ENCODE measurements at places on chromosomes 3 and 15. TPM values are rescaled to one million over a fixed set of nuclear protein-coding genes. Genes with fewer than 3 reads are reported as not detected.

Gene DNAH12
- 0.03 TPM for polyA plus RNA-seq

Gene PLA2G4B
- 0.31 TPM for polyA plus RNA-seq

Gene GPR156
- not detected for polyA plus RNA-seq

Gene ROPN1
- not detected for polyA plus RNA-seq

DNA sequence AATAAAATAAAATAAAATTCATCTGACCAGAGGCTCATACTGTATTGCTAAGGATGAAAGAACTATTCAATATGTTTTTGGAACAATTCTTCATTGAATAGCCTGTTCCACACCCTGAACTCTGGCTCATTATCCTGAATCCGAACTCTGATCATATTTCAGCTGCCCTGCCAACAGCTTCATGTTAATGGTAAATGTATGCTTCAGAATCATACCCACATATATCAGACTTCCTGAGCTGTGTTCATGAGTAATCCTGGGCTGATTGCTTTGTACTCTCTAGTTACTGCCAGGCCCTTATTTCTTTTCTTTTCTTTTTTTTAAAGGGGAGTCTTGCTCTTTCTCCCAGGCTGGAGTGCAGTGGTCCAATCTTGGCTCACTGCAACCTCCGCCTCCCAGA is 11.8 kb downstream of the INO80 start:
- H3K4me1 ChIP-seq, result no peaks in the 10 kb centered on the region
- no peak overlapping the region for H3K4me3 ChIP-seq
- no peaks in the 10 kb centered on the region for H3K27me3 ChIP-seq
- no peak overlapping the region for H3K27ac ChIP-seq
- DNase-seq, result no peak
- peaks cover 6% of the 10 kb centered on the region for H3K36me3 ChIP-seq

GRCh38 chr3:70832089-70832833 is 519.8 kb upstream of the MDFIC2 start:
- H3K4me1 ChIP-seq, result peaks cover 24% of the 10 kb centered on the region
- no peaks in the 10 kb centered on the region for H3K27me3 ChIP-seq
- H3K36me3 ChIP-seq, result no peaks in the 10 kb centered on the region
- DNase-seq, result no peak

- H3K4me1 ChIP-seq, result no peaks in the 10 kb centered on the region
- H3K4me3 ChIP-seq, result no peak overlapping the region
- no peak for DNase-seq
- H3K27me3 ChIP-seq, result peaks cover 14% of the 10 kb centered on the region
Measured at GRCh38 chr15:76328958-76329357, 7.6 kb upstream of the ISL2 start.

- no peak overlapping the region for H3K4me3 ChIP-seq
- H3K4me1 ChIP-seq, result peaks cover 30% of the 10 kb centered on the region
- no peak for DNase-seq
Measured at GRCh38 chr15:101188637-101189408, 63.0 kb downstream of the CHSY1 start.

GRCh38 chr3:158792709-158793108 is 9.1 kb upstream of the MFSD1 start:
- no peaks in the 10 kb centered on the region for H3K36me3 ChIP-seq
- H3K27me3 ChIP-seq, result no peaks in the 10 kb centered on the region
- H3K4me3 ChIP-seq, result no peak overlapping the region
- DNase-seq, result no peak

GRCh38 chr3:194658477-194659242 is 13.3 kb downstream of the LSG1 start:
- no peaks in the 10 kb centered on the region for H3K4me1 ChIP-seq
- H3K27ac ChIP-seq, result no peak overlapping the region
- no peaks in the 10 kb centered on the region for H3K27me3 ChIP-seq
- DNase-seq, result no peak
- H3K4me3 ChIP-seq, result no peak overlapping the region

DNA sequence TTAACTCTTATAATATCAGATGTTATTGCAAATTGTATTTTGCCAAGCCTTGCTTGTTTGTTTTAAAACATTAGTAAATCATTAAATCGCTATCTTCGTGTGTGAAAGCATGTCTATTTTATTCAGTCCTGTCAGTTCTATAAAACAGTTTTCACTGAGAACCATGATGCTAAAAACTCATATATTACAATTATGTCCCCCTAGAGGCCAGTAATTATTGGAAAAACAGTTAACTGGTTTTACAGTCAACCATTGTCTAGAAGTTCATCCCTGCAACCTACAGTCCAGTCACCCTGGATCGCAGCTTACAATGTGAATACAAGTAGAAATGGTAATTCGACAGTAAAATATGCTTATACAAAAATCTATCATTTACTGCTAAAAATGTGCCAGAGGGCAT is 311.5 kb upstream of the ROBO2 start:
- no peaks in the 10 kb centered on the region for H3K27me3 ChIP-seq
- no peaks in the 10 kb centered on the region for H3K36me3 ChIP-seq

DNA sequence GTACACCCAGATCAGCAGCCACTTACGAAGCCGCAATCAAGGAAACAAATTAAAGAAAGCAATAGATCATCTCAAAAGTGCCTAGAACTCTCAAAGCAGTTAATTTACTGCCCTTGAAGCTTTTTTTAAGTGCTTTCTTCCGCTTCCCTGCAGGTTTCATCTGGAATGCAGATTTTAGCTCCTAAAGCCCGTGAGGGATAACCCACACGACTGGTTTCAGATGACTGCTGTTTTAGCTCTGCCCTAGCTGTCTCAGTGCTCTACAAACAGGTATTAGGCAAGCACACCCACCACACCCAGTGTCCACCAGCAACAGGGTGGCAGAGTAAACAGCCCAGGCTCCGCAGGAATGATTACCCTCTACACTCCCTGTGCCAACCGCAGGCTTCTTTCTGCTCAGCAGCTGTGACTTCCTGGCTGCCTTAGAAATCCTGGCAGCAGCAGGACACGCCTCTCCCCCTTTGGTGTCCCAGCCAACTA is 126.0 kb downstream of the FMN1 start:
- H3K4me1 ChIP-seq, result peaks cover 20% of the 10 kb centered on the region
- H3K36me3 ChIP-seq, result peaks cover 9% of the 10 kb centered on the region
- H3K4me3 ChIP-seq, result peak overlapping the region; percentile 44
- peak overlapping the region; percentile 4 for H3K27ac ChIP-seq

DNA sequence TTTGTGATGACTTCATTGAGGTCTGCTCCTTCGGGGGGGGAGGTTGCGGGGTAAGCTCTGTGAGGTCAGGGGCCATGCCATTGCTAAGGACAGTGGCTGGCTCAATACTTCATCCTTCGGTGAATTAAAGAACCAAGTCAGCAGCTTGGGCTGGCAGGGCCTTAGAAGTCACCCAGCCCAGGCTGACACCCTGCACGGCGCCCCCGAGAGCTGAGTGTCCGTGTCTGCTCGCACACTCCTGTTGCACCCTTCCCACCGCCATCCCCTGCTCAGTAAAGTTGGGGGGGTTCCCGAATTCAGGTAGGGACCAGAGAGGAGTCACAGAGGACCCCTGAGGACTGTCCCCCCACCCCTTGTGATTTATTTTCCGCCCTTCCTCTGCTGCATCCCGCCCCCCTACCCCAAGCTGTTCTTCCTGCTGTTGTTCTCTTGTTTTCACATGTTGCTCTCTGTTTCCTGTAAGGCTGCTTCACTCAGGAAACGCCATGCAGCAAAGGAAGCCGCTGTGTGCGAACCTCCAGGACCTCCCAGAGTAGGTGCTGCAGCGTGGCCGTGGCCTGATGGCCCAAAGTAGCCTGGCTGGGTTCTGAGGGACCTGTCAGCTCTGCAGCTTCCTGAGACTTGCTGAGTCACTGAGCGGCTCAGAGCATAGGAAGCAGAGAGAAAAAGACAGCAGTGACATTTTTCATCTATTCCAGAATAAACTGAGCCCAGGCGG is 14.4 kb downstream of the EFCC1 start:
- no peak for DNase-seq
- H3K27ac ChIP-seq, result no peak overlapping the region
- peaks cover 16% of the 10 kb centered on the region for H3K4me1 ChIP-seq

- no peak overlapping the region for H3K27ac ChIP-seq
- no peak for DNase-seq
- no peaks in the 10 kb centered on the region for H3K36me3 ChIP-seq
- no peak overlapping the region for H3K4me3 ChIP-seq
- no peaks in the 10 kb centered on the region for H3K4me1 ChIP-seq
Measured at GRCh38 chr15:56910801-56911200, 7.6 kb upstream of the TCF12 start.

- peaks cover 18% of the 10 kb centered on the region for H3K4me1 ChIP-seq
- H3K27ac ChIP-seq, result no peak overlapping the region
- H3K4me3 ChIP-seq, result no peak overlapping the region
- DNase-seq, result no peak
Measured at GRCh38 chr15:70742928-70743327, 20.4 kb downstream of the UACA start.

All from CD14-positive monocyte (primary cell).